Ureter (tissue), 1 donor: ENCODE measurements at places on chromosomes 13 and 19. TPM values are rescaled to one million over a fixed set of nuclear protein-coding genes. Genes with fewer than 3 reads are reported as not detected.

The GPALPP1 gene
- 41.5 TPM for total RNA-seq

- DNase-seq, result no peak
These were observed 10.4 kb downstream of the SMARCA4 start for GRCh38 chr19:10971107-10971726.

The IQCN gene
- total RNA-seq, result 5.9 TPM

DNA sequence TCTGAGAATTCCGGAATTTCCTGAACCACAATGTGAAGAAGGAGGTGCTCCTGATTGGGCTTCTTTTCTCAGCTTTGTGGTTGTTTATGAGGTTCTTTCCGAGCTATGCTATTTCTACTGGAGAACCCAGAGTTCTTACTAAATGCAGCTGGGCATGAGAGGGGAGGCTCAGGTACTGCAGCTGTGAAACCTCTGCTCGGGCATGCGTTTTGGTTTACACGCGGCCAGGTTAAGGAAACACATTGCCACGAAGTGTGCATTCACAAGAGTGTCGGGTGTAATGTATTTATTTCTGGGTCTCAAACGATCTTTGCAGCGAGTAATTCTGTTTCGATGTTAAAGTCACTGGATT is 661 bp upstream of the MIR17HG start:
- DNase-seq, result peak; percentile 41

DNA sequence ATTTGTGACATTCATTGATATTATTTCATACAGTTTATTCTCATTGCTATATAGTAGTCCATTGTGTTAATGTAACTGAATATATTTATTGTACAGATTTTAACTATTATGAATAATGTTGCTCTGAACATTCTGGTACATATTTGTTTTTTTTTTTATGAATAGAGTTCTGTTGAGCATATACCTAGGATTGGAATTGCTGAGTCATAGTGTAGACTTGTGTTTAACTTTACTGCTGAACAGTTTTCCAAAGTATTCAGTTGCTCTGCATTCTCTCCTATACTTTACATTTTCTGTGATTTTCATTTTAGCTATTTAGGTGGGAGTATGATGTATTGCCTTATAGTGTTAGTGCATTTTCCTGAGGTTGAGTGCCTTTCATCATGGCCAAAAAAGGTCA is 97.5 kb downstream of the MAB21L1 start:
- DNase-seq, result no peak

- DNase-seq, result peak; percentile 37
These were observed 81.1 kb downstream of the COL4A1 start for GRCh38 chr13:110225609-110226574.

GRCh38 chr19:58001895-58002369 is 688 bp downstream of the ZNF606 start:
- no peak for DNase-seq
